ENCODE measurements at places on chromosomes 12 and 14. TPM values are rescaled to one million over a fixed set of nuclear protein-coding genes. Genes with fewer than 3 reads are reported as not detected.

IFNG-AS1 gene
- total RNA-seq = not detected

TMEM233 gene
- total RNA-seq = 1.4 TPM

FAM181A gene
- total RNA-seq = not detected

TSPAN31 gene
- 42.6 TPM for total RNA-seq

TAS2R31 gene
- 0.15 TPM for total RNA-seq

PPP4R4 gene
- total RNA-seq = not detected

SOX5 gene
- 0.10 TPM for total RNA-seq

CAPZA3 gene
- not detected for total RNA-seq

A2M gene
- total RNA-seq = 45.0 TPM

TNS2 gene
- 34.9 TPM for total RNA-seq

IFT81 gene
- 4.0 TPM for total RNA-seq

XPOT gene
- 48.9 TPM for total RNA-seq

GNPTAB gene
- 28.0 TPM for total RNA-seq

TCL1B gene
- total RNA-seq = not detected

TXNDC16 gene
- 3.2 TPM for total RNA-seq

CCDC196 gene
- total RNA-seq = not detected

LHX5 gene
- total RNA-seq = not detected

SCNN1A gene
- 0.87 TPM for total RNA-seq

KRT72 gene
- total RNA-seq = not detected
